GM19239 (cell line): ENCODE measurements at places on chromosomes 13 and 19.

- DNase-seq, result no peak
Observed at GRCh38 chr13:106752584-106753170, 184.7 kb upstream of the ARGLU1 start.

- DNase-seq, result no peak
Observed at GRCh38 chr13:104106705-104107393, 1040.6 kb upstream of the SLC10A2 start.

DNA sequence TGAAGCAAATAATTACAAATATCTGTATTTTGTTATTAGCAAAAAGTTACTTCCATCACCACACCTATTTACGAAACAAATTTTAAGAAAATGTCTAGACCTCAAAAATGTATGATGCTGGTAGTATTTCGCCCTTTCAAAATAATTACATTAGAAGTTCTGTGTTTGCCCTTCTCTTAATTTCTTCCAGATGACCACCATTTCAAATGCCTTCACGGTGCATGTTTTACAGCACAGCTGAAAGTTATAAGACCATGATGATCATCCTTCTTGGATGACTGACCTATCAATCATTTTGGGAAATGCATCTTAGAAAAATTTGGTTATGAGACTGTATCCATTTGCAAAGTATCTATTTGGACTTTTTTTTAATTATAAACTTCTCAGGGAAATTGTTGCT lies 390.8 kb downstream of the SLITRK6 start:
- DNase-seq, result no peak

DNA sequence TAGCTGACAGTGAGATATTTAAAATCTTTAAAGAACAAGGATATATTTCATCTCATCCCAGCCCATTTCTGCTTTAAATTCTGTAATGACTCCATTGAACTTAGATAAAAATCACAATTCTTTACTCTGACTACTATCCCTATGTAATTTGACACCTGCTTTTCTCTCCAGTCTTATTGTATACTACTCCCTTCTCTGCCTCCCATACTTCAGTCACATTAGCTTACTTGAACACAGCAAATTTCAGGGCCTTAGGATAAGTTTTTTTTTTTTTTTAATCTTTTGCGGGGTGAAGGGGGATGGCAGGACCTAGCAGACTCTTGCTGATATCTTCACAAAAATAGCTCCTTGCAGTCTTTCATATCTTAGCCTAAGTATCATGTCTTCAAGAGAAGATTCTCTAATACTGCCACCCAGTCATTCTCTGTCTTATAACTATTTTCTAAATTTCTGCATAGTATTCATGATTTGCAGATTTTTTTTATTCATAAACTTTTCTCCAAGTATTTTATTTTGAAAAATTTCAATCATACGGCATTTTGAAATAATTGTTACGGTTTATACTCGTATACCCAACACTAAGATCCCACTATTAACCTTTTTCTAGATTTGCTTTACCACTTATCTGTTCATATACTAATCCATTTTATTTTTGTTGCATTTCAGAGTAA lies 151.4 kb downstream of the PCCA start:
- DNase-seq, result no peak

DNA sequence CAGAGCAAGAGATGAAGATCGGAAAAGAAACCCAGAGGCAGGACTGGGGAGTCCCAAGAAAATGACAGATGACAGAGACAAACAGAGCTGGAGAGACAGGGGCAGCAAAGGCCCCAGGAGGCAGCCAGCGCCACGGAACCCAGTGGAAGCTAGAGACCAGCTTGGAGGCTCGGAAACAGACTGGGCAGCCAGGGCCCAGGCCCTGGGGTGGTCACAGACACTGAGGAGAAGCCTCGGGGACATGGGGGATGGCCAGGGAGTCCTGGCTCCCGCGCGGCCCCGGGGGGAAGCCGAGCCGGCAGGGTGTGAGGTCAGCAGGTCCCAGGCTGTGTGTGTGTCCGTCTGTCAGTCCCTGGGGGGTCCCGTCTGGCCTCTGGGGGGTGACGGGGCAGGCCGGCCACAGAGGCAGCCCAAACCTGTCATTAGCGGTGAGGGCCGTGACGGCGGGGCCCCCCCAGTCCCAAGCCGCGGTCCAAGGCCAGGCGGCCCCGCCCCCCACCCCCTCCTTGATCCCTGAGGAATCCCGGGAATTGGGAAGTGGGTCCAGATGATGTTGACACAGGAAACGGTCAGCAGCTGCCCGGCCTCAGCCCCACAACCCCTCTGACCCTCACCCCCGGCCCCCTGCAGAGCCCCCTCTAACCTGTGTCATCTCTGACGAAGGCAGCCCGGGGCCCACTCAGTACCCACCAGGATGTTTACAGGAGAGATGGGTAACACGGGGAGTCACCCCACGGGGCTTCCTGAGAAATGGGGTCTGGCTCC lies 2.5 kb upstream of the TMEM190 start:
- no peak for DNase-seq

- DNase-seq, result no peak
Observed at GRCh38 chr13:29722415-29722814, 126.9 kb upstream of the SLC7A1 start.

DNA sequence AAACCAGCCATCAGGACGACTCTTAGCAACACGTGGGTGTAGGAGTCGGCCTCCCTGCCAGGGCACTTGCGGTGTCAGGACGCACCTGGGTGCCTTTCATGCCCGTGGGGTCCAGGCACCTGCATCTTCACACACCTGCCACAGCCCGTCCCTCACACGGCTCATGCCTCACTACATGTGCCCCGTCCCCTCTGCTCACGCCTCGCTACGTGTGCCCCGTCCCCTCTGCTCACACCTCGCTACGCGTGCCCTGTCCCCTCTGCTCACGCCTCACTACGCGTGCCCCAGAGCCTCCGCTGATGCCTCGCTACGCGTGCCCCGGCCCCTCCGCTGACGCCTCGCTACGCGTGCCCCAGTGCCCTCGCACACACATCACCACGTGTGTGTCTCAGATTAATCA lies 58.0 kb upstream of the F7 start:
- no peak for DNase-seq

- DNase-seq, result no peak
Observed at GRCh38 chr13:55439450-55439849, 1701.3 kb upstream of the PRR20A start.

DNA sequence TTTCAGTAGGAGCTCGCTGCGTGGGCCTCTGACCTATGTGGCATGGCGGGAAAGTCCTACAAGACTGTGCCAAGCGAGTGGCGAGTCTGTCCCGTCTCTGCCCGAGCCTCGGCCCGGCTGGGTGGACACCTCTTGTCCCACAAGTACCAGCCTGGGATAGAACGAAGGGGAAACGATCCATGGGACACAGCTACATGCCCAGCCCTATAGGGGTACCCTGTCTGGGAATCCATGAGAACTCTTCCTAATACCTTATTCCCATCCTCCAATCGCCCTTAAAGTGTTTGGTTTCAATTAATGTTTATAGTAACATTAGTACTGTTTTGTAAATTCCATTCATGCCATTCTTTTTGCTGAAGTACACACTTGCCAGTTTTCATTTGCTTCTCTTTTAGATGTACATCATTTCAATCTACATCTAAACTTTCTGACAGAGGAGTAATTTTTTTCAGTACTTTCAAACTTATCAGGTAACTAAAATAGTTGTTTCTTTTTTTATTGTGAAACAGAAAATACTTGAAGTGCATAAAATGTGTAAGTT lies 667 bp upstream of the ZNF790 start:
- no peak for DNase-seq

GRCh38 chr13:97726664-97727280 lies 226.7 kb upstream of the IPO5 start:
- DNase-seq, result no peak

DNA sequence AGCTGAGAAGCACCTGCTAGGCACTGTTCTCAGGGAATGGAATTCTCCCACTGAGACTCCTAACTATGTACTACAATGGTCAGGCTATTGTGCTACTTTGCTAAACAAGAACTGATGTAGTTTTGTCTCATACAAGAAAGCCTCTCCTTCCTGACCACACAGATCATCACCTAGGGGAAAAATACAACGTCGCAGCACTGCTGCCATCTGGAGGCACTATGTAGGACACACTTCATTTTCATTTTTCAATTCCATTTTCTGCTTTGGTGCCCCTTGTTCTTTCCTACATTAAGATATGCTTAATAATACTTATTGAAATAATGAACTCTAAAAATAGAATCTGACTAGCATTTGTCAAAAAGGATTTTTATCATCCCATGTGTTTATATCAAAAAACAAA lies 21.1 kb downstream of the PROSER1 start:
- no peak for DNase-seq

DNA sequence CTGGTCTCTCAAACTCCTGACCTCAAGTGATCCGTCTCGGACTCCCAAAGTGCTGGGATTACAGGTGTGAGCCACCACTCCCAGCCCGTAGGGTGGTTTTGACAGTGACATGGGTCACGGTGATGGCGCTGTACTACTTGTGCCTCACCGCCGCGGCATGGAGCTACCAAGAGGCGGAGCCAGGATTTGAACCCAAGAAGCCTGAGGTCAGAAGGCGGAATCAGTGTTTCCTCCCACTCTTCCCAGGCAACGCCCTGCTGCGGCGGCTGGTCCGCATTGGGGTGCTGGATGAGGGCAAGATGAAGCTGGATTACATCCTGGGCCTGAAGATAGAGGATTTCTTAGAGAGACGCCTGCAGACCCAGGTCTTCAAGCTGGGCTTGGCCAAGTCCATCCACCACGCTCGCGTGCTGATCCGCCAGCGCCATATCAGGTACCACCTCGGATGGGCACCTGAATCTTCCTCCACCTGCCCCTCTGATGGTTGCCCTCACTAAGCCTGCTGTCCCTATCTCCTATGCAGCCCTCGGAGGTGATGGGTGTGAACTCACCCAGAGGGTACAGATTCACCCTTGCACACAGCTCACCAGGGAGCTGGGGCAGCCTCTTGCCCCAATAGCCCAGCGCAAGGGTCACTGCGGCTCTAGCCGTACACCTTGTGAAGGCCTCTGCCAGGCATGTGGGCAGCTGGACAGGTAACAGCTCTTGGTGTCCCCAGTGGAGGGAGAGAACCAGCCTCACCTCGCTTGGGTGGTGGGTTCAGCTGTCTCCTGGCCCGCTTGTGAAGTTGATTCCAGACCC lies 5.6 kb downstream of the RPS9 start:
- DNase-seq, result no peak

DNA sequence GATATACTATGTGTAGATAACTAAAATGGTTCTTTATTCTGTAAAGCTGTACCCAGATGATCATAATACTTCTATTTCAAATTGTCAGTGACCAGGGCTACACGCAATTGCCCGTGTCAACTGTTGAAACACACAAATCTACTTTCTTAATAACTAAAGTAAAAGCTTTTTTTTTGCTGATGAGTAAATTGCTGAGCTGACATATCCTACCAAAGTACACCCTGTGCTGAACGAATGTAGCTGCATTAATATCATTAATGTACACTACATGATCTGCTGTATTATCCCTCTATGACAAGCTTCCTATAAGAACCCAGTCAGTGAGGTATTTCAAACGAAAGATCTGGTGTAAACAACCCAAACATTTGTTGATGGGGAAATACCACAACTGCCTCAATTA lies 827.2 kb upstream of the ATXN8OS start:
- DNase-seq, result no peak

GRCh38 chr13:104571161-104571892 lies 1505.1 kb upstream of the SLC10A2 start:
- no peak for DNase-seq

DNA sequence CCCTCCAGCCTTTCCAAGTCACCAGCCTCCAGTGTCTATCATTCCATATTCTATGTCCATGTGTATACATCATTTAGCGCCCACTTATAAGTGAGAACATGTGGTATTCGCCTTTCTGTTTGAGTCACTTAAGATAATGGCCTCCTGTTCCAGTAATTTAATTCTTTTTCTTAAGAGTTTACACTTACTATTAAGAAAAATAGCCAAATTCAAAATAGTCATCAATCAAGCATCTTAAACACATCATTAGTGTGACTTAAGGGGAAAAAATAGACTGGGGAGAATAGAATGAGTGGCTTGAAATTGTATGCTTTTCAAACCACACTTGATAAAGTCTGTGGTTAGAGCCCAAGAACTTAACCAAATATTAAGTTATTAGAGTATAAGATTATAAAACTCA lies 248.0 kb downstream of the MAB21L1 start:
- DNase-seq, result no peak

- DNase-seq, result no peak
Observed at GRCh38 chr13:40317980-40318327, 348.5 kb downstream of the FOXO1 start.

GRCh38 chr19:30406220-30407067 lies 34.3 kb downstream of the ZNF536 start:
- no peak for DNase-seq

- DNase-seq, result no peak
Observed at GRCh38 chr13:72537395-72537780, 190.0 kb downstream of the MZT1 start.

- no peak for DNase-seq
Observed at GRCh38 chr13:45781553-45782326, 69.8 kb downstream of the SIAH3 start.

DNA sequence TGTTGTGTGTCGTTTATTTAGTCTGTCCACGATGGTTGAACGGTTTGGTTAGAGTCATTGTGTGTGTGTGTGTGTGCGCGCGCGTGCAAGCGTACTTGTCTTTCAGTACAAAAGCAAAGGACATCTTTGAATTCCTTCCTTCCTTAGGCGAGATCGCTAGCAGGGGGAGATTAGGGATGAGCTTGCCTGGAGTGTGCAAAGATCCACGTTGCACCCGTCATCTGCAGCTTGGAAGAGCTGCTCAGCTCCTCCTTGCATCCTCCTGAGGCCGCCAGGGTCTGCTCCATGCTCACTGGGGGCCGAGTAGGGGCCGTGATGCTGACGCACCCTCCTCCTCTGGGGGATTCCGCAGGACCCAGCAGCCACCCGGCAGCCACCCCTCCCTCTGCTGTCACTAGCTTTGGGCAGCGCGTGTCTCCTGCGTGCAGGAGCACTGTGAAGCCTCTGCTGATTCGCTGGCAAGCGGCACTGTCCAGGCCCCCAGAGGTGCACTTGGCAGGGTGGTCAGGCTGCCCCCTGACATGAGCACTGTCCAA lies 137.3 kb downstream of the KDM4B start:
- no peak for DNase-seq

DNA sequence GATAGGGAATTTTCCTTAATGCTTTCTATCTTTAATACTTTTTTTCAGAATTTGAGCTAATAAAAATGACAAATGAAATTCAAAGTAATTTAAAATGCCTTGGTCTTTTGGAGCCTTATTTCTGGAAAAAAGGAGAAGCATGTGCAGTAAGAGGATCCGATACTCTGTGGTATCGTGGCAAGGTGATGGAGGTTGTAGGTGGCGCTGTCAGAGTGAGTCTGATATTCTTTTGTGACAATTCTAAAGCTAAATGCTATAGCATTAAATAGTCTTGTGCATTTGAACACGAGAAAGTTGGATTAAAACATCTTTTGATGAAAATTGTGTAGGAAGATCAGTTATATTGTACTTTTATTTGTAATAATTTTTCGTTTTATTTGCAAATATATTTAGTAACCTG lies 95.0 kb downstream of the RNF17 start:
- DNase-seq, result no peak
